ENCODE measurements at places on chromosomes 7 and 10.

- no peak for DNase-seq
Measured at GRCh38 chr10:49661140-49661856, 18.2 kb upstream of the C10orf53 start.

- DNase-seq = no peak
Measured at GRCh38 chr10:1392127-1392526, 335.9 kb downstream of the WDR37 start.

DNA sequence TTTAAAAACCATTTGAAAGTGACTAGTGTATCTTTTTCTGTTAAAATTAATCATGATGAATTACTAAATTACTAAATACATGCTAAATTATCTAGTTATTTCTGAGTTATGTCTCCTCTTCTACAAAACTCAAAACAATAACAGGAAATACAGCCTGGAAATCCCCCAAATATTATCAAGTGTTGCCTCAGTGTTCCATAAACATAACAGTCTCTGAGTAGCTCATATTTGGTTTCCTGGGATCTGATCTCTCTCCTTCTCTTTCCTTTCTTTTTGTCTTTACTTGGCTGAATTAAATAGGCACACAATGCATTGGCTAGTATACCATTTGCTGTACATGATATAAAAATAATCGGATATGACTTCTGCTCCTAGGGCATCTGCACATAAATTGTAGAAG is 277.6 kb upstream of the IGFBP3 start:
- DNase-seq = no peak

DNA sequence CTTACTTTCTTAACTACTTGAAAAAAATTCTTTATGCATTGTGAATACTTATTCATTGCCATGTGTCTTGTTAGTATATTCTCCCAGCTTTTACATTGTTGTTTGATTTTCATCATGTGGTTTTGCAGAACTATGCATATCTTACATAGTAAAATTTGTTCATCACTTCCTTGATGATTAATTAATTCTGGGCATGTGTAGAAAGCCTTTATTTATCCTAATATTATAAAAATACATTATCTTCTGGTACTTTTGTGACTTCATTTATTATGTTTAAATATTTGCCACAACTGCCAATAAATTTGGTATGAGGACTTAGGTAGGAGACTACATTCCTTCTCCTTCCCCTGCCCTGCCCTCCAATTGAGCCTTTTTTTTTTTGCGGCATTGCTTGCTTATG is 166.0 kb upstream of the ZNF32 start:
- DNase-seq = no peak

GRCh38 chr10:100327007-100327717 is 2.9 kb downstream of the PKD2L1 start:
- DNase-seq = no peak

DNA sequence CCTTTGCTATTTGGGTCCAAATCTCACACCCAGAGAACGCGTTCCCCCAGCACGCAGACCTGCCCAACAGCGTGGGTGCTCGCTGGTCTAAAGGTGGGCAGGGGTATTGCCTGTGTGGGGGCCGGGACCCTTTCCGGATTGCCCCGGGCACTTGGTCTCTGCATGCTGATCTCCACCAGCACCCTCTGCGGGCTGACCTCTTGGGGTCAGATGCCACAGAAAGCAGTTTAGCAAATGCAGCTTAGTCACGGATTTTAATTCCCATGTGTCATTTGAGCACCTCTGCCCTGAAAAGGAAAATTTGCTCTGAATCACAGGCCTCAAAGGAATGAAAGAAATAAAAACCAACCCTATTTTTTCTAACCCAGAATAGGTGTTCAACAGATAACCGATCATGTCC is 46.7 kb downstream of the PKD1L1 start:
- DNase-seq = no peak

- DNase-seq = no peak
Measured at GRCh38 chr7:11934796-11935195, 102.8 kb upstream of the THSD7A start.

DNA sequence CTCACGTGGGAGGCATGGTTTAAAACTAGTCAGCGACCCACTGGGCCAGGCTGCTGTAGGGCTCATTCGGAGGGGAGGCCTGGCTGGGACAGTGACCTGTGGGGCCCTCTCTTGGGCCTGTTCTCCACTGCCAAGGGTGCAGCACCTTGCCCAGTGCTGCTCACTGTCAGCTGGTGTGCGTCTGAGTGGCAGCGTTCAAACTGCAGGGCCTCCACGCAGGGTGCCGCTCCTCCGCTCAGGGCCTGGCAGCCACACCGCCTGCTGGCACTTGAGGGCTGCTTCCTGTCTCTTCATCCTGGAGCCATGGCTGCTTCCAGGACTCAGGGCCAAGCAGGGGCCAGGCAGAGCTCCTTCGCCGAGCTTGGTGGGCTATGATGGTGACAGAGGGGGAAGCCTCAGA is 18.3 kb downstream of the ADAMTS14 start:
- DNase-seq = no peak

DNA sequence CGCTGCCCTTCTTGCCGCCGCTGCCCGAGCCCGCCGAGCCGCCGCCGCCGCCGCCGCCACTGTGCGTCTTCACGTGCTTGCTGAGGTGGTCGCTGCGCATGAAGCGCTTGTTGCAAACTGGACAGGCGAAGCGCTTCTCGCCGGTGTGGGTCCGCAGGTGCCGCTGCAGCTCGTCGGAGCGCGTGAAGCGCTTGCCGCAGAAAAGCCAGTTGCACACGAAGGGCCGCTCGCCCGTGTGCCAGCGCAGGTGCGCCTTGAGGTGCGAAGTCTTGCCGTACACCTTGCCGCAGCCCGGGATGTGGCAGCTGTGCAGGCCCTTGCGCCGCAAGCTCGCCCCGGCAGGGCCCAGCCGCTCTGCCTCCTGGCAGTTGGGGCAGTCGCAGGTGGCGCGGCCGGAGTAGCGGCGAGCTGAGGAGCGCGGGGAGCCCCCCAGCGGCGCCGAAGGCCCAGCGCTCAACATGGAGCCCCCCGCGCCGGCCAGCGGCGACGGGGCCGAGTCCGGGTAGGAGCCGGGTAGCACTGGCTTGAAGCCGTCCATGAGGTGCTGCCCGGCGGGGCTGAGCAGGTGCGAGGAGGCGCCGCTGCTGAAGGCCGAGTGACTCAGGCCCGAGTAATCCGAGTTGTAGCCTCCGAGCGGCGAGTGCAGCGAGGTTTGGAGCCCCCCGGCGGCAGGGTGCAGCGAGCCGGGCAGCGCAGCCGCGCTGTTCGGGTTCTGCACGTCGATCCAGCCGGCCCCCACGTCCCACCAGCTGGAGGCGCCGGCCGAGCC is 2.1 kb downstream of the SP8 start:
- no peak for DNase-seq

- DNase-seq = no peak
Measured at GRCh38 chr7:29852457-29852856, 46.1 kb downstream of the WIPF3 start.

DNA sequence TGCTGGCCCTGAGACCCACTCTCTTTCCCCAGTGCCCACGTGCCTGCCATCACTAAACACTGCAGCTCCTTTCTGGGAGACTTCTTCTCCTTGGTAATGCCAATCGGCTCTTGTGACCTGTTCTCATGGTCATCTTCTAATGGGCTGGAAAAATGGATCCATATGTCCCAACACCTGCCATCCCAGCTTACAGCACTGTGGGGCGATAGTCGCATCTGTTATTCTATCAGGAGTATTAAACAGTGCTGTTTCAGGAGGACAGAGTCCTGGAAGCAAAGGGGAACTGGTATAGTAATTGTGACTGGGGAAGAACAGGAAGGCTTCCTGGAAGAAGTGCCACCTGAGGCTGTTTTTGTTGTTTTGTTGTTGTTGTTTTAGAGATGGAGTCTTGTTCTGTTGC is 411.2 kb downstream of the GLRX3 start:
- no peak for DNase-seq

- DNase-seq = no peak
Measured at GRCh38 chr7:154427533-154427932, 375.3 kb downstream of the DPP6 start.

DNA sequence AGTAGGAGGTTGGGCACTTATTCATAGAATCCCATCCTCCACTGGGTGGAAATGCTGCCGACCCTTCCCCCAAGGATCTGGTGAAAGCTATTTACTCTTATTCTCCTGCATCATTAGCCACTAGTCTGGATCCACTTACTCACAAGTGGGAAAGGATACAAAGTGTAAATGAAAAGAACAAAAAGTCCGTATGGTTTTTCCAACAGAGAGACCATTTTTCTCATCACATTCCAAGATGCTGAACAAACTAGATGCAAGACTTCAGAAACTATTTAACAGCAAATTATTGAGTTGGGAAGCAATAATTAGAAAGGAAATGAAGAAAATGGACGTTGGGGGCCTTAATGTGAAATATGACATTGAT is 242.4 kb upstream of the GLI3 start:
- DNase-seq = no peak

DNA sequence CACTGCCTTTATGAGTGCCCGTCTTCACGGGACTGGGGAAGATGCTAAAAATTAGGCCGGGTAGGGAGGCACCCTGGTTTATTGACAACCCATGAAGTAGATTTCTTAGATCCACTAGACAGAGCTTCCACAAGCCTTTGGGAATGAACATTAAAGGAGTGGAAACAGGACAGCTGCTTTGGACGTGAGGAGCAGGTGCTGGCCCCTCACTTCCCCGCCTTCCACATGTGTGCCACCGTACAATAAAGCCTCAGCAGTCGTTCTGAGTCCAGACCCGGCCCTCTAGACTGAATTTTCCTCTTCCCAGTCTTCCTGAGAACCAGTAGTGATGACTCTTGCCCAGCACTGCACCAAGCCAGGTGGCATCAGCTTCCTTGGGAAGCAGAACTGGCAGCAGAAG is 282.4 kb downstream of the CELF2 start:
- no peak for DNase-seq

DNA sequence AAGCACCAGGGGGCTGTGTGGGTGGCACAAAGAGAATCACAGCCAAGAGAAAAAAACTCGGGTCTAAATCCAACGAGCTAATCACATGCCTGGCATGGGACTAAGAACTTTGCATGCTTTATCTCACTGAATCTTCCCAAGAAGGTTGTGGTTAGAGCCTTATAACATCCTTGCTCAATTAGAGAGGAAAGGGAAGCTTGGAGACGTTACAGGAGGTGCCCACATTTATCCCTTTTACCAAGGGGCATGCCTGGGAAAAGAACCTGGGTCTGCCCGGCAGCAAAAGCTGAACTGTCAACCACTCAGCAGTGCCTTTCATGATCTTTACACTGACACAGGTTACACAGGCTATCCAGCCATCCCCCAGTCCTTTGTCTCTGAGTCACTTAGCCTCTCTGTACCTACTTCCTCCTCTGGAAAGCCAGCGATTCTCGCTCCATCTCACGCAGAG is 190.1 kb downstream of the PRPF18 start:
- DNase-seq = no peak

GRCh38 chr7:27185013-27185853 is at the start of gene HOXA11:
Gene HOXA11 (minus strand): TSS chr7:27185232. CDS start chr7:27185144, 88 bp downstream.
- no peak for DNase-seq

- no peak for DNase-seq
Measured at GRCh38 chr7:155333346-155334234, 35.9 kb downstream of the INSIG1 start.

- DNase-seq = no peak
Measured at GRCh38 chr10:131588704-131589220, 277.2 kb upstream of the TCERG1L start.

DNA sequence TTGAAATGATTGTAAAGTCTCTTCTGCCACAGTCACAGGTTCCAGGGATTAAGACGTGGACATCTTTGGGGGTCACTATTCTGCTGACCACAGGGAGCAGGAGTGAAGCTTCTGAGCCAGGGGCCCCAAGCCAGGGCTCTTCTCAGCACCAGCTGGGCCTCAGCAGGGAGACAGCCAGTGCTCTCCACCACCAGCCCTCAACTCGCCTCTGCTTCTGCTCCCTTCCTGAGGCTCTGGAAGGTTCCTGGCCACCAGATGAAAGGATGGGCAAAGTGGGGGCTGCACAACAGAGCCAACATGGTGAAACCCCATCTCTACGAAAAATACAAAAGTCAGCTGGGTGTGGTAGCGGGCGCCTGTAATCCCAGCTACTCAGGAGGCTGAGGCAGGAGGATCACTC is 11.2 kb upstream of the CRYGN start:
- no peak for DNase-seq

DNA sequence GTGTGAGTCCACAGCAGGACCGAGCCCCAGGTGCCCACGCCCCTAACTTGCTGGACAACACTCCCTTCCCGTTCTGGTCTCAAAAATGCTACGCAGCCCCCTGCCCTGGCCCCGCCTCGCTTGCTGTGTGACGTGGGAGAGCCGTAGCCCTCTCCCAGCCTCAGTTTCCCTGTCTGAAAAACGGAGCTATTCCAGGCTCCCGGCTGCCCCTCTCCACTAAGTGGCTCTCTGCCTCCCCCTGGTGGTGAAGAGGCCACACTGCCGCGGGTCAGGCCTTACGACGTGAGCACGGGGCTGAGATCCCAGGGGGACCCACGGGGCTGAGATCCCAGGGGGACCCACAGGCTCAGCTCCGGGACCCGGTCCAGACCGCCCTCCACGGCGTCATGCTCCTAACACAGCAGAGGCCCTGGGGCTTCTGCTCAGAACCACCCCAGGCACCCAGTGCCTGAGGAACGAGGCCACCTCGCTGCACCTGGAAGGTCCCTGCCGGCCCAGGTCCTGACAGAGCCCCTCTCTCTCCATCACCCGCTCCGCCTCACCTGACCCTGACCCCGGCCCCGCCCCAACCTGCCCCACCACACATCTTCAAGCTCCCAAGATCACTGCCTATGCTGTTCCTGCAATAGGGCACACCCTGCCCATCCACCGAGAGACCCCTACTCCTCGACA is 26.7 kb downstream of the MICALL2 start:
- DNase-seq = peak; percentile 82

GRCh38 chr10:89846786-89847185 is 145.4 kb downstream of the KIF20B start:
- DNase-seq = no peak

DNA sequence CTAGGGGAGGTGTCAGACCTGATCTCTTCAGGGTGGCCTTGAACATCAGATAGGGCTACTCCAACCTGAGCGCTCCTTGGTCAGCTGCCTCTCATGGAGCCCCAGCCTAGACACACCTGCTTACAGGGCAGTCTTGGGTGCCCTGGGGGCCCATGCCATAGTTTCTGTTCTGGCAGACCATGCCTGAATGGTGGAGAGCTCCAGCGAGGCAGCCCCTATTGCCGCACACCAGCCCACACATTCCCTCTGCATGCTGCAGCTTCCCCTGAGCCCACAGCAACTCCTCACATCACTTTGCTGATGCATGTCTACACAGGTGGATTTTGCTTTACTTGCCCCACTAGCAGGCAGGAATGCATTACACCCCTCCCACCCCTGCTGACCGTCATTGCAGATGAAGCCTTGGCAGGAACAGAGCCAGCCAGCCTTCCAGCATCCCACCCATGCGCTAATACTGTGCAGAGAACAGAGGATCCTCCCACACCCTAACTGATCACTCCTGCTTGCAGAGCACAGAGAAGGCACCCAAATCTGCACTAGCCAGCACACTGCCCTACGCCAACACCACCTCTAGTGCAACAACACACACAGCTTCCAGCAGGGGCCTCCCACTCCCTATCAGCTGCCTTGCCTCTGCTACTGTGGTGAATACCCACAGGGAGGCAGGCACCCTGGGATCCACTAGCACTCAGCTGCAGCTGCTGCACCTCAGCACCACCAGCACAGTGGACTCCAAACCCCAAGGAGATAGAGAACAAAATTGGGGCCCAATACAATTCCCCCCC is 43.0 kb upstream of the GRM3 start:
- no peak for DNase-seq

Data from activated CD4-positive, alpha-beta T cell treated with anti-CD3 and anti-CD28 coated beads for 24 hours (primary cell).